ENCODE measurements at places on chromosomes 11 and 22.

GRCh38 chr22:18056807-18057474 is 20.8 kb upstream of the PEX26 start:
- DNase-seq = no peak

- DNase-seq = no peak
Observed at GRCh38 chr22:34414467-34415440, 494.5 kb upstream of the LARGE1 start.

GRCh38 chr22:42873356-42873755 is 16.3 kb upstream of the ARFGAP3 start:
- DNase-seq = no peak

GRCh38 chr22:31695423-31695822 is 33.4 kb upstream of the PISD start:
- DNase-seq = no peak

DNA sequence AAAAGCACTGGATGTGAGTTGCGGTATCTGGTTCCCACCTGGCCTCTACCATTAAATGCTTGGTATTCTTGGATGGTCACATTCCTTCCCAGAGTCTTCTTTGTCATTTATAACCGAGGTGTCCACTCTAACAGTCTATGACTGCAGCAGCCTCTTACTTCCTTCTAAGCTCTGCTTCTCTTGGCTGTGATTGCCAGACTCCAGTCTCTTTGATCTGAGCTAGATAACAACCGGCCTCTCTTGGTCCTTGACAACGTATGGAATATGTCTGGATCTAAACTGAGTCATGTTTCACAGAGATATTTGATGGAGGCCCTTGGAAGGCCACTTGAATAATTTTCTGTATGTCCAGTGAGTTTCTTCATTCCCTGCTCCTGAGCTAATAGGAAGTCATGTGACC is 141.6 kb upstream of the TENM4 start:
- DNase-seq = no peak

- peak; percentile 44 for DNase-seq
Observed at GRCh38 chr11:8683115-8683807, 669 bp downstream of the RPL27A start.

- DNase-seq = no peak
Observed at GRCh38 chr11:64252003-64252872, 908 bp downstream of the PLCB3 start.

Data from stimulated activated CD4-positive, alpha-beta T cell treated with anti-CD3 and anti-CD28 coated beads, Interleukin-12 subunit alpha, Interleukin-12 subunit beta, amount 100 ng/mL, for 4 hours (primary cell).